Femur (tissue), 1 donor: ENCODE measurements at places on chromosomes 2 and 18.

GRCh38 chr2:104033399-104033798 lies 820.5 kb upstream of the POU3F3 start:
- no peak for DNase-seq

GRCh38 chr18:58454406-58455061 lies 174.4 kb downstream of the ALPK2 start:
- DNase-seq = no peak

DNA sequence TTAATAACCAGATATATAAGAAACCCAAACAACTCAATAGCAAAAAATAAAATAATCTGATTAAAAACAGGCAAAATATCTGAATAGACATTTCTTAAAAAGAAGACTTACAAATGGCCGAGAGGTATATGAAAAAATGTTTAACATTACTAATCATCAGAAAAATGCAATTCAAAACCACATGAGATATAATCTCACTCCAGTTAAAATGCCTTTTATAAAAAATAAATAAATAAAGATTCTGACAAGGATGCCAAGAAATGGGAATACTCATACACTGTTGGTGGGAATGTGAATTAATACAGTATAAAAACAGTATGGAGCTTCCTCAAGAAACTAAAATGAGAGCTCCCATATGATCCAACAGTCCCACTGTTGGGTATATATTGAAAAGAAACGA lies 33.9 kb upstream of the BMP10 start:
- DNase-seq = no peak

GRCh38 chr2:56182420-56182819 lies 1.4 kb upstream of the CCDC85A start:
- no peak for DNase-seq

DNA sequence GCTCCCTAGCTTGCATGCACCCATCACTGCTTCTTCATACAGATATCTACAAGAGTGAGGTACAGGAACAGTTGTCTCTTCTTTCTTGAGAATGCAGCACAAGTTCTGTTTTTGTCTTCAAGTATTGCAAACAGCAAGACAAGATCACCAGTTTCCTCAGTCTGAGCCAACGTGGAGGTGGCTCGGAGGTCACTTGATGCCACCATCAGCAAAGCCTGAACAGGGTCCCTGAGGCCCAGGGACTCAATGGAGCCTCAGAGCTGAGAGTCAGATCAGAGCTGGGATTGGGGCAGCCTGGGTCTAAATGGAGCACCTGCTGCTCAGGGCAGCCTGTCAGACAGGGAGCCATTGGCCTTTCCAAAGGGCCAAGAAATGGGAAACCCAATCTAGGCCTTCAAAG lies 290.7 kb upstream of the ID2 start:
- DNase-seq = no peak

DNA sequence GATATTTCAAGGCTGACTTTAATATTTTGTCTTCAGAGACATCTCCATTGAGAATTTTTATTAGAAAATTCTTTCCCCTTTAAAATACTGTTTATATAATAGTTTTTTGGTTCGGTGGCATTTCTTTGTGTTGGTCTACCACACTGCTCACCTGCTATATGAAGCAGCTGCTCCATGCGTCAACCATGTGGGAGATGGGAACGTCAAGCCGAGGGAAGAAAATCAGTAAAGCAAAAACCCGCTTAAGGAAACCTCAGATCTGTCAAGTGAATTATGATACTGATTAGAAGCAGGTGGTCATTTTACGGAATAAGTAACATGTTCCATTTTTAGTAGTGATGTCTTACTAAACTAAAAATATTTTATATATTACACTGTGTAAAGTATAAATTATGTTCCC lies 5.6 kb upstream of the TMEM17 start:
- no peak for DNase-seq

DNA sequence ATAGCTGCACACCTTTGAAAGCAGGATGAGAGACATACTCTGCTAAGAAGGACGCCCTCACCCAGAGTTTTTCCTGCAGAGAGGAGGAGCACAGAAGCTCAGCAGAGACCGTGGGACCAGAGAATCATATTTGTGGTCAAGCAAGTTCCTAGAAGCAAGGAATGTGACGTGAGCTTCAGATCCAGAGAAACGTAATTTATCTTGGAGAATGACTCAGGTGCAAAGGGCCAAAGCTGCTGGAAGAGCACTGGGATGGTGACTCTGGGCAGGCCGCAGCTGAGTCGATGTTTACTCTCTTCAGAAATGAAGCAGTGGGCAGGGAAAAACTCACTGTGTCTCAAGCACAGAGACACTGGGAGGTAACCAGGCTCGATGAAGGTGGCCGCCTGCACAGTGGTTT lies 50.1 kb upstream of the IGFBP2 start:
- no peak for DNase-seq

GRCh38 chr2:217667035-217667434 lies 335.8 kb downstream of the TNS1 start:
- no peak for DNase-seq

GRCh38 chr18:32803568-32803967 lies 30.7 kb upstream of the KLHL14 start:
- DNase-seq = no peak

- DNase-seq = no peak
These were observed 53.7 kb downstream of the EMX1 start for GRCh38 chr2:72971036-72971435.

GRCh38 chr2:26948800-26949199 lies 21.6 kb upstream of the MAPRE3 start:
- DNase-seq = no peak

- no peak for DNase-seq
These were observed 30.9 kb upstream of the DNMT3A start for GRCh38 chr2:25372405-25373268.

- no peak for DNase-seq
These were observed 2.9 kb downstream of the ALS2 start for GRCh38 chr2:201777869-201778268.

- DNase-seq = no peak
These were observed 16.3 kb upstream of the RMND5A start for GRCh38 chr2:86703704-86704361.

GRCh38 chr18:45801416-45802004 lies 24.0 kb upstream of the SIGLEC15 start:
- DNase-seq = no peak

DNA sequence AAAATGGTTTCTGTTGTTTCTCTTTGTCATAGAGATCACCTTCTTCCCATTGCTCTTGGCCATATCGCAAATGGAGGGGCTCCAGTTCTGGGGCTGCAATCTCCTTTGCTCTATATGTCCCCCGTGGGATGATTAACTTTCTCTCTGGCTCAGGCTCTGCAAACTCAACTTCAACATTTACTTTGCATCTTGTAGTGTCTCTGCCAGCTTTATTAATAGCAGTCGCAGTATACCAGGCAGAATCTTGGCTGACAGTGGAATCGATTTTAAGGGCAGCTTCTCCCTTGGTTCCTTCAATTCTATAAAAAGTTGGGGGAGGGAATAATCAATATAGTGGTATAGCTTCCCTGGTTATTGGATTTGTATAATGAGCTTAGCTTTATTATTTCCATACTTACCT lies 30.5 kb downstream of the TTN start:
- no peak for DNase-seq

- no peak for DNase-seq
These were observed 487.4 kb downstream of the ZEB2 start for GRCh38 chr2:144032566-144032965.

GRCh38 chr2:8876628-8877027 lies 39.2 kb upstream of the KIDINS220 start:
- DNase-seq = no peak

- peak; percentile 57 for DNase-seq
These were observed 217.7 kb downstream of the ZBTB7C start for GRCh38 chr18:48191494-48191893.

DNA sequence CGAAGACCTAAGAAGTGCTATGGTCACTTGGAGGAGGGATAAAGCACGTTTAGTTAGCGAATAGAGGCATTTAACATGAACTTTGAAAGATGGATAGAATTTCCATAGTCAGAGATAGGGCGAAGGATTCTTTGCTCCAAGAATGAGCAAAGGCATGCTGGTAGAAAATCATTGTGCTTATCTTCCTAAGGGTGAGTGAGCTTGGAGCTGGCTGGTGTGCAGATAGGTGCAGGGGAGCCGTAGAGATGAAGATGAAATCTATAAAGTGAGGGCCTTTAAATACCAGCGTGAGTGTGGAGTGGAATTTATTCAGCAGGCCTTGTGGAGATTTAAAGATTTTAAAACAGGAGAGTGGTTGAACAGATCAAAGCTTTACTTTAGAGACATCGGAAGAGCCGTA lies 1.6 kb downstream of the HRH4 start:
- DNase-seq = no peak

DNA sequence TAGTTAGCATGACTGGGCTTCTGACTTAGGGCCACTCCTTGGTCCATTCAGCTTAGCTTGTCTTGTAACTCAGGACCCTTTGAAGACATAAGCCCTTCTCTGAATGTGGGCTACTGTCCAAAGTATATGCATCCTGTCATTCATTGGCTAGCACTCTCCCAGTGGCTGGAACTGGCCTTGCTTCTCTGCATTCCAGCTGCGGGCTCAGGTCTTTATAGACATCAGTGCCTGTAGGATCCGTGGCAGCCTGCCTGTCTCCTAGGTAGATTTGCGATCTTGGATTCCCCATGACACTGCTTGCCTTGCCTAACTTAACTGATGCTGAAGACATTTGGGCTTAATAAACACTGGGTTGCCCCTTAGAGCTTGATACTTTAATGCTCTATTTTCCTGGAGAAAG lies 170.1 kb downstream of the DCC start:
- DNase-seq = no peak

- DNase-seq = no peak
These were observed 54.5 kb downstream of the SKA1 start for GRCh38 chr18:50429207-50429948.

GRCh38 chr18:77223653-77224052 lies 26.0 kb upstream of the GALR1 start:
- no peak for DNase-seq

DNA sequence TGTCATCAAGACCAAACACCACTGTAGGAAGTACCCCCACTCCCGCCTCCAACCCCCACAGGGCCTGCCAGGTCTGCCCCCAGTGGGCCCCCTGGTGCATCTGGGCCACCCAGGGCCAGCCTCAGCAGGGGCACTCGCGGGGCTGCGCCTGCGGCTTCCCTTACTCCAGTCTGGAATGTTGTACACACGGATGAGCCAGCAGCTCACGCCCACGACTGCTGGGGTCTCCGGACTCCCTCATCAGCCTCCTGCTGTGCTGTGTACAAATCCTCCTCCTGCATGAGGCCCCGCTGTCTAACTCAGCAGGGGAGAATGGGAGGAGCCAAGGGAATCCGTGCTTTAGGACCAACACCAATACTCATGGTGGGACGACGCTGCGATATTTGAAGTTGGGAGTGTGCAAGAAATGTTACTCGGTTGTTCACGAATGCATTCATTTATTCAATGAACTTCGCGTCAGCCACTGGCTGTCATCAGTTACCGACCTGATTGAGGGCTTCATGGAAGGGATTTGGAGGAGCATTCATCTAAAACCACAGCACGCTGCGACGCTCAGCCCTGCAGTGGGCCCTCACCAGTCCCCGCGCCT lies 654 bp upstream of the ASB1 start:
- DNase-seq = peak; percentile 56

GRCh38 chr2:172510548-172510947 lies 45.3 kb upstream of the PDK1 start:
- no peak for DNase-seq

DNA sequence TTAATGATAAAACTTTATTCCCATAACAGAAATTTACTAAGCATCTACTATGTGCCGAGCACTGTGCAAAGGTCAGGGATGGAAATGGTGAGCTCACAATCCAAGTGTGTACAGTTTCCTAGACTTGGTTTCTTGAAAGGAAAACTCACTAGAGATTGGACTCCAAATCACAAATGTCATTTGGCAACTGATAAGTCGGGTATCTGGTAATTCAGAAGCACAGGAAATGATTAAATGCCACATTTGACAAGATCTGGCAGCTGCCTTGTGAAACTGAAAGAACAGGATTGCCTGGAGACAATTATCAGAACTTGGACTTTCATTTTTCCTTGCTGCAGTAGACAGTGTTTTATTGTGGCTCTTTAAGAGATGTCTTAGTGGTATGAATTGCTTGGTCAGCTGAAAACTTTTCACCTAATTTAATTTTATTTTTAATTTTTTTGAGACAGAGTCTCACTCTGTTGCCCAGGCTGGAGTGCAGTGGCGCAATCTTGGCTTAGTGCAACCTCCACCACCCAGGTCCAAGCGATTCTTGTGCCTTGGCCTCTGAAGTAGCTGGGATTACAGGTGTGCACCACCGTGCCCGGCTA lies 19.2 kb downstream of the ITGA6 start:
- no peak for DNase-seq

- DNase-seq = no peak
These were observed 96.6 kb downstream of the TXNL1 start for GRCh38 chr18:56541793-56542192.

GRCh38 chr2:154392256-154392655 lies 306.2 kb upstream of the KCNJ3 start:
- no peak for DNase-seq

- DNase-seq = no peak
These were observed 47.1 kb downstream of the LONRF2 start for GRCh38 chr2:100275200-100275589.

DNA sequence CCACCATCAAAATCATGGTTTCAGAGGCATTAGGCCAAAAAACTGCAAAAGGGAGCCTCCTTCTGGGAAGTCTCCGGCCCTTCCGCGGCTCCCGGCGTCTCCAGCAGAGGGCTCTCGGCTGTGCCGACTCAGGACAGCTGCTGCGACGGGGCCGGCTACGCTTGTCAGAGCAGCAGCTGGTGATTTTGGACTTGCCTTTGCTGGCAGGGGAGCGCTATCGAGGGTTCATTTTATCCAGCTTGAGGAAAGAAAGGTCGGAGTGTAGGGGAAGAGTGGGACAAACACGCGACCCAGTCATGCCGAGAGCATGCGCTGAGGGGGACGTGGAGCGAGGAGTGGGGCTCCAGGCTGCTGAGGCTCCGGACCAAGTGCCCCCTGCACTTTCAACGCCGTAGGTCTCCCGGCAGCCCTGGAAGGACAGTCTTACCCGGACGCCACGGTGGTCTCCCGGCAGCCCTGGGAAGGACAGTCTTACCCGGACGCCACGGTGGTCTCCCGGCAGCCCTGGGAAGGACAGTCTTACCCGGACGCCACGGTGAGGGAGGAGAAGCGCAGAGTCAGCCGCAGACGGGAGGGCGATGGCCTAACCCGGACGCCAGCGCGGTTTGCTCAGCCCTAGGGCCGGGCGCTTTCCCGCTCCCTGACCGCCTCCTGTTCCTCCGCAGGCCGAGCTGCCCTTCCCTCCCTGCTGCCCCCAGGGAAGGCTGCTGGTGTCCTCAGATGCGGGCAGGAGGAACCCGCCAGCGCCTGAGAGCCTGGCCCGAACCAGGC lies 21.7 kb downstream of the DDX18 start:
- DNase-seq = peak; percentile 91

DNA sequence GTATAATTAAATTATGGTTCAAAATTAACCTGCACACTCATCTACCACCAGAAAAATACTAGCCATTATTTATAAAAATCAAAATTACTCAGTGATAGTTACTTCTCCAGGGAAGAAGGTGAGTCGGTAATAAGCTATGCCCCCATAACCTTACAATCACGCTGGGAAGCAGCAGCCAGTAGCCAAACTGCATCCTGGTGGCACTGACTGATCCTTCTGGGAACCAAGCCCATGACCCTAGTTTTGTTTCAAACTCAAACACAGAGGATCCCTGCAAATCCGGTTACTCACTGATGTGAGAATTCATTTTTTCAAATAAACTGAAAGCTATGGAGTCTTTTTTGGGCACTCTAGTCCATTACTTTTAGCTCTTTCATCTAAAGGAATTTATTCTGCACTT lies 88.2 kb upstream of the VWC2L start:
- no peak for DNase-seq

GRCh38 chr2:33617401-33617800 lies 18.3 kb upstream of the FAM98A start:
- DNase-seq = no peak

GRCh38 chr2:197556456-197556855 lies 40.6 kb downstream of the MOB4 start:
- peak; percentile 45 for DNase-seq
